ENCODE measurements at places on chromosomes 13 and 19.

DNA sequence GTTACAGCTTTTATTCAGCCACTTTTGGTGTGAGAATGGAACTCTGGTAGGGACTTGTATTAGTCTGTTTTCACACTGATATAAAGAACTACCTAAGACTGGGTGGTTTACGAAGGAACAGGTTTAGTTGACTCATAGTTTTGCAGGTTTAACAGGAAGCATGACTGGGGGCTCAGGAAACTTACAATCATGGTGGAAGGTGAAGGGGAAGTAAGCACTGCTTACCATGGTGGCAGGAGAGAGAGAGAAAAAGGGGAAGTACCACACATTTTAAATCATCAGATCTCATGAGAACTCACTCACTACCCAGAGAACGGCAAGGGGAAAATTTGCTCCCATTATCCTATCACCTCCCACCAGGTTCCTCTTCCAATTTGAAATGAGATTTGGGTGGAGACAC is 942.2 kb downstream of the PCDH17 start:
- DNase-seq: no peak

DNA sequence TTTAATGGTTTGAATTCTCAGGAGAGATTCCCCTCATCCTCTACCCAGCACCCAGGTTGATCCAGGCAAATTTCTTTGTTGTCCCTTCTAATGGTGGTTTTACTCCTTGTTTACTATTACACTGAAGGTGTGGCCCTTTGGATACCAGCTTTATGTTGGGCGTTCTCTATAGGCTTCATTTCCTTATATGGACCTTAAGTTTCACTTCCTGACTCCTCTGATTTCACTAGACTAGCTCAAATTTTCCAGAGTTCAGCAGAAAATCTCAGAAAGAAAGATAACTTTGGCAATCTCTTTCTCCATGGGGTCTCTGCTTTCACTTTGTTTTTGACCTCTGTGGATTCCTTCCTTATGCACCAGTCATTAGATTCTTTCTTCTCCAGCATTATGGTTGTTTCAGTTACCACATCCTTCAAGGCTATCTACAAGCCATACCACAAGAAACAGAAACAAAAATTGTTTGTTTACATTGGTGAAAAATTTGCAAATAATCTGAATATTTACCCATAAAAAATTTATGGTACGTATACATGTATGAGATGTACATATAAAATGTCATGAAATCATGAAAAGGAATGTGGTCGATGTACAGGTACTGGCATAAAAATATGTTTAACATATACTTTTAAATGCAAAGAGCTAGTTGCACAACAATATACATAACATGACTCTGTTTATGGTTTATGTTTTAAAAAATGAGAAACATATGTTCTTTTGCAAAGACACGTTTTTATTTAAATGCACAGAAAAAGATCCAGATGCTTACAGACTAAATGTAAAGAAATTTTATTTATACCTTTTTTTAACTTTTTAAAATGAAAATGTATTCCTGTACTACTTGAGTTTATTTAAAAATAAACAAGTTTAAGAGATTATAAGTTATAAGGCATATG is 212.6 kb downstream of the LACC1 start:
- no peak for DNase-seq

DNA sequence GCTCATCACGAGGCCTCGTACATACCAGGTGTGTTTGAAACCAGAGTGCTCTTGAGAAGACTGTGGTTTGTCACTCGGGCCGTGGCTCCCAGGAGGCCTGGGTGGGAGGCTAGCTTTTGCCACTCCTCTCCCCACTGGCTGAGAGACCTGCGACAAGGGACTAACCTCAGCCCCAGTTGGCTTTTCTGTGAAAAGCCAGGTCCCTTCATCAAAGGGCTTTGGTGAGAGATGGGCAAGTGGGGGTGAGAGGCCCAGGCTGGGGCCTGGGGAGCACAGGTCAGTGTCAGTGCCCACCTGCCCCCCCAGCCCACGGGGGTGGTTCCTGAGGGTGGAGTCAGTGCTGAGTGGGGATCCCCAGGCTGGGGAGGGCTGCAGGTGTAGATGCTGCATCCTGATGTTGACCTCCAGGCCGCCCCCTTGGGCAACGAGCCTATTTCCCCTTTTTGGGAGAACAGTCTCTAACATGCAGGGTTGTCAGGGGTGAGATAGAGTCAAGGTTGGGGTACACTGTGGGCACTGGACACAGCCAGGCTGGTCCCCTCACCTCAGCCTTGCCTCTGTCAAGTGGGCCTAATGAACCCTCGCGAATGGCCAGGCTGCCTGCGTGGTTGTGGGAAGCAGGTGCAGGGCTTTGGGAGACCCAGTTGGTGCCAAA is 661 bp downstream of the KCNJ14 start:
- no peak for DNase-seq

DNA sequence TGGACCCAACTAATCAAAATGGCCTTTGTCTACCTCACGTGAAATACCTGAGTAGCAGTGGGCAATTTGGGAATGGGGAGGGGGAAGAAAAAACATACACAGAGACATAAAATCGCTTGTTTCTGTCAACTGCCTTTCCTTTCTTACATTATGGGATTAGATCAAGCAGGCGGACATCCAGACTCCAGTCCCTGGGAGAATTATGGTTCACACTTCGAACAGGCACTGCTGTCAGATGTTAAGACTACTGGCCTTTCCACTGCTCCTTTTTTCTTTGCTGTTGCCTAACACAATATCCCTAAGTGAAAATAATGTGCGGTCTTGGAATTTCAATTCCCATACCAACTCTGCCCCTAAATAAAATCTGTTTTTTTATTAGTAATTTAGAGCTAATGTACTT is 1719.7 kb upstream of the SLC10A2 start:
- no peak for DNase-seq

- peak; percentile 60 for DNase-seq
These were observed 1.8 kb downstream of the HMGB1 start for GRCh38 chr13:30463787-30464495.

GRCh38 chr13:107035778-107036177 is 467.8 kb upstream of the ARGLU1 start:
- DNase-seq: no peak

DNA sequence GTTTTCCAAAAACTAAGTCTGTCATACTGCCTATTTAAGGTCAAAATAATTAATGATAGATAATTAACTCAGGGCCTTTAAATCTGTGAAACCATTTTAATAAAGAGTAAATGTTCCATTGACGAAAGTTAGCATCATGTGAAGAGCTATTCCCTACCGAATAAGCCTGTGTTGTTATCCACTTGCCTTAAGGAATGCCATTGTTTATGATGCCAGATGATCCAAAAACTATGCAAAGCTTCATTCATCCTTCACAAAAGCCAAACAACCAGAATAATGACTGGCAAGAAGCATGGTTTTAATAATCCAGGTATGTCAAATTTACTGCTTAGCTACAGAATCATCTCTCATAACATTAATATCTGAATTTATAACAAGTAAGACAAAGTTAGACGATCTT is 6.5 kb upstream of the GPC6 start:
- DNase-seq: no peak

- no peak for DNase-seq
These were observed 87.6 kb upstream of the MBNL2 start for GRCh38 chr13:97134364-97135095.

GRCh38 chr13:107395927-107396662 is 819.2 kb downstream of the LIG4 start:
- no peak for DNase-seq

- DNase-seq: no peak
These were observed 221.8 kb downstream of the ENOX1 start for GRCh38 chr13:43564952-43565351.

- no peak for DNase-seq
These were observed 3.6 kb upstream of the ADAMTSL5 start for GRCh38 chr19:1516395-1516753.

- DNase-seq: no peak
These were observed 731.5 kb downstream of the SLITRK1 start for GRCh38 chr13:83150616-83151307.

GRCh38 chr13:31105020-31105795 is 56.5 kb downstream of the HSPH1 start:
- DNase-seq: no peak

DNA sequence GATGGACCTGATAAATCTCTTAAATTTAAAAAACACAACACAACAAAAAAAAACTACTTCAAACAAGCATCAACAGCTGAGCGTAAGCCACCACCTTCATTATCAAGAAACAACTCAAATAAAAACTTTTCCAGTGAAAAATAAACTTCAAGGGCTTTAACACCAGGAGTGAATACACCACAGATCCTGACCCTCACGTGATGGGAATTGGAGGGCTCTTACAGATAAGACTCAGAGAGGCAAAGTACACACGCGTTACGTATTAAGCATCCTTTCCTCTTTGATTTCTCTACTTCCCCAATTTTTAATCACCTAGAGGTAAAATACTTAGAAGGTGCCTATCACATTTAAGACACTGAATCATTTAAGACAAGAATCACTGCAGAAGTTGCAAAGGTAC is 573 bp upstream of the STARD13 start:
- DNase-seq: no peak

GRCh38 chr13:47310401-47310800 is 413.5 kb upstream of the HTR2A start:
- DNase-seq: no peak

DNA sequence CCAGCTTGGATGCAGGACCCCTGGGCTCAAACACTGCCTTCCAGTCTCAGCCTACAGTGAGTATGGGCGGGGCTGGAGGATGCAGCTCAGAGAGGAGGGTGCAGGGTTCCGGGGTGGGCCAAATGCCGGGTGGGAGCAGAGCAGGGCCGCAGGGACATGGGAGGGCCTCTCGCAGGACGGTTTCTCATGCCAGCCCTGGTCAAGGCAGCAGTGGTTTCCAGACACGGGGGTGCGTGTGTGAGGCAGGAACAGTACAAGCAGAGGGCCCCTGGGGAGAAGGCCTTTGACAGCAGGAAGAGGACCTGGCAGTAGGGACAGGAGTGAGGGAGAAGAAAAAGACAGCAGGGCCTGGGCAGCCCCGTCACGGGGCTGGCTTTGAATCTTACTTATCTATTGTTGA is 34.1 kb downstream of the CRTC1 start:
- no peak for DNase-seq

DNA sequence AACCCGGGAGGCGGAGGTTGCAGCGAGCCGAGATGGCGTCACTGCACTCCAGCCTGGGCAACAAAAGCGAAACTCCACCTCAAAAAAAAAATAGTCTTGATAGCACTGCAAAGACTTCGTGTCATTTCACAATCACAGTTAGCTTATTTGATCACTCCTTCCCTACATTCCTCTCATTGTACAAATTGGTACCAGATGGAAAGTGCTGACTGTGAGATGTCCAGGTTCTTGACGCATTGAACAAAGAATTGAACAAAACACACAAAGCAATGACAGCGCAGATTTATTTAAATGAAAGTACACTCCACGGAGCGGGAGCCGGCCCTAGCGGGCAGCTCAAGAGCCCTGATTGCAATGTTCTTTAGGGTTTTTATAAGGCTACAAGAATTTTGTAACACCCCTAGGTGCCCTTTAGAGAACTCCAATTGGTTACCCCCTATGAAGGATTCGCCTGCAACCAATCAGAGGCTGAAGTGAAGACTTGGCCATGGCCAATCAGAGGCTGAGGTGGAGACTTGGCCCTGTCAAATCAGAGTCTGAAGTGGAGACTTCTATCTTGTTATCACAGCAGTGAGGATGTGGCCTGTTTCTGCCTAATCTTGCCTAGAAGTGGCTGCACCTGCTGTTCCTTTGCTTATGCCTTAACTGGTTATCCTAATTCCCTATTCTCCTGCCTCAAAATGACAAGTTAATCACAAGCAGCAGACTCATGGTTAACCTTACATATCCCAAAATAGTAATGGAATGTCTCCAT is 16.7 kb downstream of the ZNF556 start:
- DNase-seq: no peak

GRCh38 chr19:30780456-30780855 is 408.3 kb downstream of the ZNF536 start:
- no peak for DNase-seq

- DNase-seq: no peak
These were observed 100.4 kb downstream of the RFC3 start for GRCh38 chr13:33918199-33918932.

DNA sequence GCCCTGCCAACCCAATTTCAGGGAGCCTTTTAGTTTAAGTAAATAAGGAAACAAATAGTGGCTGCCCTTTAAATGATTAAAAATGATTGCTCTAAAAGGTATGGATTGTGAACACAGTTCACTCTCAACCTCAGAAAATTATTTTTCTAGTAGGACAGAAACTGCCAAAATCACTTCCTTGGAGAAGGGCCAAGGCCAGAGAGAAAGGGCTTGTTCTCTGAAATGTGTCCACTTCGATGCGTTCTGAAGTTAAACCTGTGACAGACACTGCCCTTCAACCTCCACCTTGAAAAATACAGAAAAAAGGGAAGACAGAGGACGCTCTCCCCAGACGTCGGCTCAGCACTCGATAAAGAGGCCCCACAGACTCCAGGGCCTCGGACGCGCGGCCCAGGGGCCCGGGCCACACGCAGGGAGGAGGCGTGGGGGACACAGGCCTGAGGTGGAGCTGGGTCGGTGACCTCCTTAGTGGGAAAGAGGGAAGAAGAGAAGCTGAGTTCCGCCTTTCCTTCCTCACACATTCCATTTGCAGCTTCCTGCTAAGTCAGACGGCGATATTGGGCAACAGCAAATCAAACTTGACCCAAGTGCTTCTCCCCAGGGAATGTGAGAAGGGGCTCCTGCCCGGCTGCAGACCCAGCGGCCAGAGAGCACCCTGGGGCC is 63.6 kb downstream of the RASA3 start:
- DNase-seq: no peak

DNA sequence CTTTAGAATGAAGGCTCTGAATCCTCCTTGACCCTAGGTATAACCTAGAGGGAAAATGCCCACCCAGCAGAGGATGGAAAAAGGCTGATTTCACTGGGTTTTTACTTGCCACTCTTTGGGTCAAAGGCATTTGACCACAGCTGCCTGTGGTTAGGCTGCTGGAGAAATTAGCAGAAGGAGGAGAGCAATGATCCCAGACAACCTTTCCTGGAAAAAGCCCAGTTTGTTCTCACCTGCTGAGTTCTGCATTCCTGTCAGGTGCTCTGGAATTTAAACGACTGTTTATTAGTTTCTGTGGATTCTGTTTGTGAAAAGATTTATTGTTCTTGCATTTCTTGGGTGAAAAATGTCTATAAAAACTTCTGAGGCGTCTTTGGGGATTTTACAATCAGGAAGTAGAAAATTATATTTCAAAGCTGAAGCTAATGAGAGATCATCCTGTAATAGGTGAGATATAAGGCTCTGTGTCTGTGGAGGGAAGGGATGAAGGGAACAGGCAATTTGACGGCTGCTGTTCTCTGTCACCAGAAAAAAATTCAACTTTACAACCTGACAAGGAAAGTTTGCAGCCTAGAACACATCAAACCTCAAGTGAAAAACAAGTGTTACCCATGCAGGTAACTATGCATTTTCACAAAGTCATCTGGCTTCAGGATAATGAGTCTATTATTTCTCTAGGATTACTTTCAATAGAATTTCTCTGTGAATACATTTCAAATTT is 519.7 kb downstream of the DIAPH3 start:
- no peak for DNase-seq

DNA sequence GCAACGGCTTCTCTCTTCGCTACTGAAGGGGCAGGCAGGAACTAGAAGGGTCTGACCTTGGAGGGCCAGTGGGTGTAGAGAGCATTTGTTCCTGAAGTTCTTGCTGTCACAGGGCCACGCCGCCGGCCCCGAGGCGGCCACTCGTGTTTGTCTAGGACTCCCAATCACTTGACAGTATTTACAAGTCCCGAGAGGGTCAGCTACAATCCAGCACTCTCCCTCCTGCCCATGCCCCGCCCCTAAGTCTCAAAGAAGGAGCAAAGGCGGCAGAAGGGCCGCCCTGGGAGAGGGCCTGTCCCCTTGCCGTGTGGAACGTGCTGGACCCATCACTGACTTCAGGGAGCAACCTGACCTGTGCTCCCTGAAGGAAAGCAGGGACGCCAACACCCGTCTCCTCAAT is 118.5 kb downstream of the STK24 start:
- no peak for DNase-seq

- DNase-seq: no peak
These were observed 66.8 kb downstream of the TEX29 start for GRCh38 chr13:111387026-111387871.
